ENCODE measurements at places on chromosomes 12 and 14. TPM values are rescaled to one million over a fixed set of nuclear protein-coding genes. Genes with fewer than 3 reads are reported as not detected.

DNA sequence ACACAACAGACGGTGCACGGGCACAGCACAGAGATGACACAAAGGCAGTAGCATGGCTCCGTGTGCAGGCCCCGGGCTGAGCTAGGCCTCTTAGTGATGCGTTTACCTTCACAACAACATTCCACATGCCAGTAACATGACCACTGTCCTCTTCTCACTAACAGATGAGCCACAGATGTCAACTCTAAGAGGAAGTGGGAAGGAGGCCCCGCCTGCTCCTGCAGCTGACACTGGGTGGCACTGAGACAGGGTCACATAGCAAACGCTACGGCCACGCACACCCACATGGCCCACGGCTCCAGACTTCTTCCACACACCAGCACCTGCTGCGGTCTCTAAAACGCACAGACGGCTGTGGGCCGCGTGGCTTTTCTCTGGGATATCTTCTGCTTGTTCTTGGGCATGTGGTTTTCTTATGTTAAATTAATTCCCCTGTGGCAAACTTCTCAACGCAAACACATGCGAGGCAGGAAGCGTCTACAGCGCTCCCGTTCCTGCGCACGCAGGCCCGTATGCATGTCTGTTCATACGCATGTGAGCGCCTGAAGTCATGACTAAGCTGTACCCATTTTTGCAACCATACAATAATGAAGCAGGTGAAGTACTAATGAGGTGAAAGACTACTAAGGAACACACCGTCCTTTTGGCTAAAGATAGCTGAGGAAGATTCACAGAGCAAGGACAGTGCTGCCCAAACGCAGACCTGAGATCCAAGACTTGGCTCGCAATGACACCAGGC is 26.8 kb downstream of the AMN start:
- DNase-seq = no peak

- DNase-seq = no peak
These were observed 208.0 kb downstream of the SLC41A2 start for GRCh38 chr12:104750061-104750460.

GRCh38 chr12:89970722-89971121 is 262.1 kb upstream of the ATP2B1 start:
- DNase-seq = no peak

Gene ADCY4
- 61.7 TPM for total RNA-seq

Gene ARPC3
- 250 TPM for total RNA-seq

Measured in ureter (tissue), 1 donor.